Karpas-422 (cell line): ENCODE measurements at places on chromosomes 16 and 17. TPM values are rescaled to one million over a fixed set of nuclear protein-coding genes. Genes with fewer than 3 reads are reported as not detected.
A peak's percentile ranks its signal among the peaks of the same experiment; 100 is the strongest.

The SPN gene
- total RNA-seq: 0.63 and 1.0 TPM in 2 replicates

The PITPNM3 gene
- 0.04 and 0.43 TPM in 2 replicates for total RNA-seq

The ACE gene
- total RNA-seq: 6.7 and 13.9 TPM in 2 replicates

DNA sequence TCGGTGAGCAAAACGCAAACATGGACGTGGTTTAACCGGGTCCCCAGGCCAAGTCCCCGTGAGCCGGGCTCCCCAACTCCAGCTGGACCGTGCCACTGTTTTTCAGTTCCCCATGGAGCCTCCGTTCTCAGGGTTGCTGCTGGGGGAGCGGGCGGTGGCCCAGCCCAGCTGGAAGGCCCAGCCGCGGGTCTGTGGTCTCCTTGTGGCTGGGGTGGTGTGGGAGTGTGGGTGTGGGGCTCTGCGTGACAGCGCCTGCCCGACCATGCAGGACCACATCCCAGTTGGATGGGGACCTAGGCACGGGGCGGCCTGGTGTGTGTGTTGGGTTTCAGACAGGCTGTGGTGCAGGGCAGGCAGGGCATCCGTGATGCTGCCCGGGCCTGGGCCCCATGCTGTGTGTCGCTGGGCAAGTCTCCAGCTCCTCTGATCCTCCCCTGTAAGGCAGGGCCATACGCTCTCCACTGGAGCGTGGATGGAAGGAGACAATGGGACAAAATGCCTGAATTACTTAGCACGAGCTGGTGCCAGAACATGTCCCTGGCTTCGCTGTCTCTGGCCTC is 40.3 kb downstream of the COX4I1 start:
- DNase-seq: no peak

DNA sequence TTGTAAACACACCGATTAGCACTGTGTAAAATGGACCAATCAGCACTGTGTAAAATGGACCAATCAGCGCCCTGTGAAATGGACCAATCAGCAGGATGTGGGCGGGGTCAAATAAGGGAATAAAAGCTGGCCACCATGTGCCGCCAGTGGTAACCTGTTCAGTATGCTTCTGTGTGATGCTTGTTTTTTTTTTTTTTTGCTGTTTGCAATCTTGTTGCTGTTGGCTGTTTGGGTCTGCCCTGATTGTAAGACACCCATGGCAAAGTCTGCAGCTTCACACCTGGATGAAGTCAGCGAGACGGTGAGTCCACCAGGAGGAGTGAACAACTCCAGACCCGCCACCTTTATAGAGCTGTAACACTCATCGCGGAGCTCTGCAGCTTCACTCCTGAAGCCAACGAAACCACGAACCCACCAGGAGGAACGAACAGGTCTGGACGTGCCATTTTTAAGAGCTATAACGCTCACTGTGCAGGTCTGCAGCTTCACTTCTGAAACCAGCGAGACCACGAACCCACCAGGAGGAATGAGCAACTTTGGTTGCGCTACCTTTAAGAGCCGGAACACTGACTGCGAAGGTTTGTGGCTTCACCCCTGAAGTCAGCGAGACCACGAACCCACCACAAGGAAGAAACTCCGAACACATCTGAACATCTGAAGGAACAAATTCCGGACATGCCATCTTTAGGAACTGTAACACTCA is 85.0 kb upstream of the MED9 start:
- DNase-seq: peak; percentile 81

DNA sequence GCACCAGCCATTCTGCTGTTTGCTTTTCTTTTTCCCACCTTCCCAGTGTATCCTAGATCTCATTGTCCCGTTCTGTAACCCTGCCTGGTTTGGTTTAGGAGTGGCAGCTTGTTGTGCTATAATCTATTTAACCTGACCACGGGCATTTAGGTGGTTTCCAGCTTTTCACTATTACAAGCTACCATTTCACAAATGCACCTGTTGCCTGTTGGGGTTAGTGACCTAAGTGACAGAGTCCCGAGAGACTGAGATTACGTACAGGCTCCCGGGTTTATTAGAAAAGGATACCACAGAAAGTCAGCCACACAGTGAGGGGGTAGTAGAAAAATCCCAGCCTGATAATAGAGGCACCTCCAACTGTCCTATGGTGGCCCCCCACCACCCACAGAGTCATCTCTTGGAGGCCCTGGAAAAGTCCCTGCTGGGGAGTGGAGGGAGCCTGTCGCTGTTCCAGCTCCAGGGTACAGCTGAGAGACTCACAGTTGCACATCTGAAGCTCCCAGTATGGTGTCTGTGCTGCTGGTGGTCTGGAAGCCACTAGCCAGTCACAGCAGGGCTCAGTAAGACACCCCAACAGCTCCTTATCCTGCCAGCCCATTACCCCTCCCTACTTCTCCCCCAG is 21.2 kb downstream of the CLEC16A start:
- no peak for DNase-seq

- DNase-seq: no peak
These were observed 9.4 kb downstream of the CPNE7 start for GRCh38 chr16:89584768-89585549.
